ENCODE measurements at places on chromosomes 7 and 10.

DNA sequence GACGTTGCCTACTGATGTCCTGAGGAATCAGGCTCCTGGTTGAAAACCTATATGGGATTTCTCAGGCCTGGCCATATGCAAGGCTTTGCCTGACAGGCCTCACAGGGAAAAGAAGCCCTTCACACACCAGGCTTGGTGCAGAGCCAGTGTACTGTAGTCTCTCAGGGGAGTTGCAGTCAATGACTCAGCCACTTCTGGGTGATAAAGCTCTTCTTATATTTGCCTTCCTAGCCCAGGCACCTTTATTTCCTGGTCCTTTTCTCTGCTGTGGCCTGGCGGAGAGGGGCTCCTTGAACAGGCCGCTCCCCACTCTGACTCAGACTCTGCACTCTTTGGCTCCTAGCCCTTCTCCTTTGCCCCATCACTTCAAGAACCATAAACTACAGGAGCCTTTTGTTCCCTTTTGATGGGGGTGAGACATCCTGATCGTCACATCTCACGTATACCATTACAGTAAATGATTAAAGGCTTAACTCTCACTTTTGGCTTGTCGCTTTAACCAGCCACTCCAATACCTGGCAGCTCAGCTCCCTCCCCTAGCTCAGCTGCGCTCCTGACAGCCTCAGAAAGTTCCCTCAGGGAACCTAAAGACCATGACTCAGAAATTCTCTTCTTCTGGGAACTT lies 33.5 kb downstream of the DPY19L1 start:
- DNase-seq = no peak

DNA sequence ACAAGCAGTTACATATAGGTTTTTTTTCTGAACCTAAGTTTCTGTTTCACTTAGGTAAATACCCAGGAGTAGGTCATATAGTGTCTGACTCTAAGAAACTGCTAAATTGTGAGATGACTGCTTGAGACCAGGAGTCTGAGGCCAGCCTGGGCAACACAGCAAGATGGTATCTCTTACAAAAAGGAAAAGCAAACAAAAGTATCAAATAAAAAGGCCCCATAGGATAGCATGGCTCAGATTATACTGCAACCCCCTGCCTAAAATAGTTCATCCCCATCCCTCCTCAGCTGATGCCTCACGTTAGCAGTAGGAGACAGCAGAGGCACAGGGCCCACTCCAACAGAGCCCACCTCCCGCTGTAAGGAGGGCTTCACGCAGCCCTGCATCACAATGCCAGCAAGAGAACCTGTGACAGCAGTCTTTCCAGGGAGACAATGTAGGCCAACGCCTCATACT lies 90.3 kb downstream of the SRPK2 start:
- DNase-seq = no peak

- DNase-seq = no peak
Observed at GRCh38 chr7:67653856-67654454, 657.3 kb downstream of the TYW1 start.

- no peak for DNase-seq
Observed at GRCh38 chr7:95433129-95433528, 1.7 kb downstream of the PON2 start.

GRCh38 chr10:76883596-76883995 lies 754.0 kb downstream of the KCNMA1 start:
- no peak for DNase-seq

GRCh38 chr7:157754416-157754790 lies 417.6 kb downstream of the DNAJB6 start:
- no peak for DNase-seq

DNA sequence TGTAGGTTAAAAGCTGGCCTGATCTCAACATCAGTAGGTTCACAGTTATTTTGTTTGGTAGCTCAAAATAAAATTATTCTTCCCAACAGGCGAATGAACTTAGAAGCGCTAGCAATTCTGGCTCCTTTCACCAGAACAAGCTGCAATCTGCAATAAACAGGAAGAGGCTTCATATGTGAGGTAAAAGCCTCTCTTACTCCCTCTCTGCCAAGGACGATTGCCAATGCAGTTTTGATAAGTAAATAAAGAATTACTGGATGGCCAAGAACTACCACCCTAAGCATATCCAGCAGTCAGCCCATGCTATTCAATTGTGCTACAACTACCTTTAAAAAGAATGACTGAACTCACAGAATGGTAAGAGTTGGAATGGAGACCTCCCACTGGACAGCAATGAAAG lies 150.0 kb upstream of the LAMB4 start:
- no peak for DNase-seq

DNA sequence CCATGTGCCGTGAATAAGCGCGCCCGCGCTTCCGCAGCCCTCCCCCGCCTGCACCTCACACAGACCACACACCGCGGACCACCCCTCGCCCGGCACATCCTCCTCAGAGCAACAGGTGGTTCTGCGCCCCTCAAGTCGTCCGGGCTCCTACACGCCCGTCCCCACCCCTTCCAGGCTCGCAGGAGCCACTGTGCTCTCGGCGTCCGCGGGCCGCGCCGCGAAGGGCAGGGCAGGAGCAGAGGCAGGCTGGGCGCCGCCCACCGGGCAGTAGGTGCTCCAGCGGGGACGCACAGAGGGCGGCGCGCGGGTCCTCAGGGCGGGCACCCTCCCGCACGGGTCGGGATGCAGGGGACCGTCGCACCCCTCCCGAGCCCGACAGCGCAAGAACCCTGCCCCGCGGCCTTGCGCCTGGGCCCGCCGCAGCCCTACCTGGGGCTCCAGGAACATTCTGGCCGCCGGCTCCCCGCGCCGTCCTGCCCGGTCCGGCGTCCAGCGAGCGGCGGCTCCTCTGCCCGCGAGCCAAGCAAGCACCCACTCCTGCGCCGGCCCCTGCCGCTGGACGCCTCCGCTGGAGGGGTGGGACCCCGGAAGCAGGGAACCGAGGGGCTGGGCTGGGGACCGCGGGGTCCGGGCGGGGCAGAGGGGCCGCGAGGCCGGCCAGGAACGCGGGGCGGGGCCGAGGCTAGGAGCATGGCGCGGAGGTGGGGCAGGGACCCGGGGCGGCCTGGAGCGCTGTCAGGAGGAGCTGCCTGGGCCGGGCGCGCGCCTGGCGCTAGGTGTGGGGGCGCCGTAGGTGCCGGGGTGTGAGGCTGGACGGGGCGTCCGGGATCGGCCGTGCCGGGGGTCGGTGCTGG lies 37.4 kb downstream of the RASGEF1A start:
- DNase-seq = no peak

DNA sequence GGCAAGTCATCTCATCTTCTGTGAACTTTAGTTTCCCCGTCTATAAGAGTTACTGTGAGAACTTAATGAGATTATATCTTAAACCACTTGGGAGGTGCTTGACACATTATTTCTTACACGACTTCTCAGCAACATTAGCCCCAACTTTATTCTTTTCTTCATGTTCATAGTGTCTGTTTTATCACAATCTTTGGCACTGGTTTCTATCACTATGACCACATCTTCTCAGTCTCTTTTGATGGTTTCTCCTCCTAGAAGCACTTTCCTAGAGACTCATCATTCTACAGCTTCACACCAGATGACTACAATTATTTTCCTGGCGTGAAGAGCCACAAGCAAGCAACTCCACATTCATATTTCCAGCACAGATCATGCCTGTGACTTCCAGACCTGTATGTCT lies 26.5 kb upstream of the BET1 start:
- DNase-seq = no peak

DNA sequence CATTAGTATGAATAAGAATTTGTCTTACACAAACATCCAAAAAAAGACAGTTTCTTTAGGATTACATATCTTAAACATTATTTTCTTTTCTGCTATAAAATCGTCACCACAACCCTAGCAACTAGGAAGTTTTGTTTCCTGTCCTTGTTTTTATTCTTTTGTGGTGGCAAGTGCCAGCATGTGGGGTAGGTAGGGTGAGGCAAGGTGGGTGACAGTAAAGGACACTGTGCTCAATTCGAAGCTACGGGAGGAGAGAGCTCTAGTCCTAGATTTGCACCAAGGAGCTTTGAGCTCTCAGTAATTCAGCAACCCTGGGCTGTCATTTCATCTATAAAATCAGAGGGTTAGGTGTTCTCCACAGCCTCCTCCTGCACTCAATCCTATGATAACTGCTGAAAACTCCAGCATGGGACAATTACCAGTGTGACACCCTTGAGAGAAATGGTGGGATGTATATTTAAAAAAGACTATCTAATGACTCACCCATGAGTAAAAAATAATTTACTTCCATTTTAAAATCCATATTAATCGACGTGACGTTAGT lies 187.1 kb downstream of the FAM107B start:
- DNase-seq = no peak

- DNase-seq = no peak
Observed at GRCh38 chr10:6018422-6018821, 41.1 kb upstream of the IL15RA start.

DNA sequence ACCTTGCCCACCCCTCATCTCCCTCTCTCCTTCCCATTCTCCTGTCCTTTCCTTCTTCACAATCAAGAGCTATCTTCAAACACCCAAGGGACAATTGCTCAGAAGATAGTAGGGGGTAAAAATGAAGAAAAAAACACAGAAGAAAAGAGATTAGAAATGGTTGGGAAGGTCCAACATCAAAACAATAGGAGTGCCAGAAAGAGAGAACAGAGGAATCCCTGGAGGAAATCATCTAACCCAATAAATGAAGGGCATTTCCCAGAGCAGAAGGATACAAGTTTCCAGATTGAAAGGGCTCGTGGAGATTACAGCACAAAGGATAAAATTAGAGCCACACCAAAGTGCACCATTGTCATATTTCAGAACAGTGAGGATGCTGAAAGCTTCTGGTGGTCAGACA lies 145.6 kb downstream of the OAT start:
- no peak for DNase-seq

- no peak for DNase-seq
Observed at GRCh38 chr7:49398236-49398635, 375.2 kb upstream of the VWC2 start.

GRCh38 chr7:44152971-44153947 lies 12.1 kb upstream of the MYL7 start:
- no peak for DNase-seq

- DNase-seq = no peak
Observed at GRCh38 chr10:31036209-31036608, 4.5 kb upstream of the ZNF438 start.

DNA sequence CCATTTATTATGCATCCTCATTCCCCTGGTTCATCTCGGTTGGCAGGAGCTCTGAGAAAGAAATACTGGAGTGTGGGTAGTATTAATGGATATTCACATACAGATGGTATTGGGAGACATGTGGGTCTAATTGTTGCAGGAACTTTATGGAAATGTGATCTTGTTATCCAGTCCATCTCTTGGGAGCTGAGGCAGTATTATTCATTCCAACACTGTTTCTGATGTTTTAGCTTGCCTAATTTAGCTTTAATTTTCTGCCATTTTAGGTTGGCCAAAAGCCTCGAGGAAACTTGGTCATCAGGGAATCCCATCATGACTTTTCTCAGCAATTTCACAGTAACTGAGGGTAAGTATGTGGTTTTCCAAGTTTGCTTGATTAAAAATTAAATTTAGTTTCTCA lies 125.7 kb downstream of the ABCA13 start:
- DNase-seq = no peak

GRCh38 chr10:70074165-70074564 lies 21.5 kb downstream of the MACROH2A2 start:
- DNase-seq = no peak

- no peak for DNase-seq
Observed at GRCh38 chr10:8066124-8066523, 11.6 kb downstream of the GATA3 start.

DNA sequence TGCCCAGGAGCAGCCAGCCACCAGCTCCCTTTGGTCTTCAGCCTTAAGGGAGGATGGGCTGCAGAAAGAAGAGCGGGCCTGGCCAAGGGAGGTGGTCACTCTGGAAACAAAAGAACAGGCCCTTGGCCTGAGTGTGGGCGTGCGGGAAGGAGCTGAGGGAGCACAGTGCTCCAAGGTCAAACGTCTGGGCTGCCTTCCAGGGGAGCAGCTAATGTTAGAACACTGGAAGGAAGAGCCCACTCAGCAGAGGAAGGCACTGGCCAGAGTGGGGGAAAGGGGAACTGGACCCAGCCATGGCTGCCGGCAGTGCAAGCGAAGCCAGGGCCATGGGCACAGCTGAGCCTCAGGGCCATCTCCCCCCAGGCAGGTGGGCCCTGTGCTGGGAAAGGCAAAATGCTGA lies 42.7 kb downstream of the FAM53B start:
- DNase-seq = no peak

DNA sequence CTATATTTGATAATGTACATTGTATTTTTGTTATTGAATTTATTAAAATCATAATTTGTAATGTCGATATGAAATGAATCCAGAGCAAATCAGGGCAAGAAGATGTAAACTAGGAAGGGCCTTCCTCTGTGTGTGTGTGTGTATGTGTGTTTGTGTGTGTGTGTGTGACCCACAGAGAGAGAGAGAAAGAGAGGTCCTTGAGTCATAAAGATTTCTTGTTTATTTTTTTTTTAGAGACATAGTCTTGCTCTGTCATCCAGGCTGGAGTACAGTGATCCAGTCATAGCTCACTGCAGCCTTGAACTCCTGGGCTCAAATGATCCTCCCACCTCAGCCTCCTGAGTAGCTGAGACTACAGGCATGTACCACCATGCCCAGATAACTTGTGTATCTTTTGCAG lies 50.7 kb downstream of the INPP5F start:
- no peak for DNase-seq

- DNase-seq = no peak
Observed at GRCh38 chr10:56633876-56634452, 272.9 kb upstream of the ZWINT start.

All from activated CD4-positive, alpha-beta T cell treated with anti-CD3 and anti-CD28 coated beads for 24 hours (primary cell).